Activated B cell treated with CpG ODN at 0.5 μM for 24 hours (primary cell): ENCODE measurements at places on chromosomes 2 and 18. TPM values are rescaled to one million over a fixed set of nuclear protein-coding genes. Genes with fewer than 3 reads are reported as not detected.

GRCh38 chr2:23551875-23552274 is 166.9 kb downstream of the KLHL29 start:
- H3K36me3 ChIP-seq: no peaks in the 10 kb centered on the region
- no peaks in the 10 kb centered on the region for H3K4me1 ChIP-seq
- H3K27ac ChIP-seq: no peak overlapping the region
- no peaks in the 10 kb centered on the region for H3K27me3 ChIP-seq
- no peak for DNase-seq

DNA sequence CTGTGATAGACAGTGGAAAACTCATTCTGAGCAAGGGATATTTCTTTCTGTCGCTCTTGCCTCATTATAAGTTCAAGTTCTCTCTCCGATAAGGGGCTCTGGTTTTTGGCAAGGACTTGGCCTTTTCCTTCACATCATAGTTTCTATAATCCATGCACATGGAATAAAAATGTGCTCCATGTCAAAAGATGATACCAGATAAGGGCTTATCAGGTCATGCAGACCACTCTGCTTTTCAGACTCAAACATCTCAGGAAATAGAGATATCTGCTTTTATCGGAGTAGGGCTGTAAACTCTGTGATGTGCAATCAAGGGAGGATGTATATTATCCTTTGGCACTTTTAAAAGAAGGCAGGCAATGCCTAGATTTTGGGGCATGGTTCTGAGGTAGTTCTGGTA is 45.0 kb upstream of the DARS1 start:
- no peak for DNase-seq
- H3K27me3 ChIP-seq: no peaks in the 10 kb centered on the region
- H3K4me3 ChIP-seq: no peak overlapping the region
- H3K4me1 ChIP-seq: peaks cover 12% of the 10 kb centered on the region
- H3K27ac ChIP-seq: no peak overlapping the region

DNA sequence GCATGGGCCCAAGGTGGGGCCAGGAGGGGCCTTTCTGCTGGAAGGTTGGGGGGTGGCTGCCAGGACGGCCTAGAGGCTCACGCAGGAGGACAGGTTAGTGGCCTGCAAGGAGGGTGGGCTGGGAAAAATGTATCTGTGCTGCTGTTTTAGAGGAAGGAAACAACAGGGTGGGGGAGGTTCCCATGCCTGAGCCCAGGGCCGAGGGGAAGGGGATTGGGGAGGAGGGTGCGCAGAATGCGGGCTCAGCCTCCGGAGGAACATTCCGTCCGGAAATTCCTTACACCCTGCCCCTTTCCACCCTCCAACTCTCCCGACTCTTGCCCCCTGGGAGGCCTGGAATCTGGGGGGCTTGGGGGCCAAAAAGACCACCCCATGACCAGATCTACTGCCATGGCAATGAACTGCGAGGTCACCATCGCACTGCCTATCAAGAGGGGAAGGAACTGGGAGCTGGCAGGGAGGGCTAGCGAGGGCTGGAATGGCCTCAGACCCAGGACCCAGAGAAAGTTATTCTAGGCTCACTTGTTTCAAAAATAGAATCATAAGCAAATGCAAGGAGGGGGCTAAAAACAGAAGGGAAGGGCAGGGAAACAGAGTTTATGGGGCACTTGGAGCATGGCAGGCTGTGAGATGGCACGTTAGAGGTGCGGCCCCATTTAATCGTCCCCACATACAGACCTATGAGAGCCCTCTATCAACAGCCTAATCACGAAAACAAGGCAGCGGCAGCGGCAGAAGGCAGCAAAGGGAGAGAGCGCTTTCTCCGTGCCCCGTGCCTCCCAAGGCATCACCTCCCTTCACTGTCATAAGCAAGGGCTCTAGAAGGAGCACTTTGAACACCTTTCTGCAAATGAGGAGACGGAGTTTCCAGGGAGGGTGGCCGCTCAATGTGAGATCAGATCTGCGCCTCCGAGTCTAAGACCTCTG is 90.4 kb downstream of the TNS1 start:
- H3K4me1 ChIP-seq: no peaks in the 10 kb centered on the region
- peaks cover 18% of the 10 kb centered on the region for H3K27me3 ChIP-seq
- DNase-seq: no peak

GRCh38 chr2:9310798-9311197 is 104.2 kb downstream of the ASAP2 start:
- no peaks in the 10 kb centered on the region for H3K4me1 ChIP-seq
- H3K36me3 ChIP-seq: no peaks in the 10 kb centered on the region
- no peak overlapping the region for H3K4me3 ChIP-seq
- no peak for DNase-seq
- H3K27me3 ChIP-seq: no peaks in the 10 kb centered on the region

DNA sequence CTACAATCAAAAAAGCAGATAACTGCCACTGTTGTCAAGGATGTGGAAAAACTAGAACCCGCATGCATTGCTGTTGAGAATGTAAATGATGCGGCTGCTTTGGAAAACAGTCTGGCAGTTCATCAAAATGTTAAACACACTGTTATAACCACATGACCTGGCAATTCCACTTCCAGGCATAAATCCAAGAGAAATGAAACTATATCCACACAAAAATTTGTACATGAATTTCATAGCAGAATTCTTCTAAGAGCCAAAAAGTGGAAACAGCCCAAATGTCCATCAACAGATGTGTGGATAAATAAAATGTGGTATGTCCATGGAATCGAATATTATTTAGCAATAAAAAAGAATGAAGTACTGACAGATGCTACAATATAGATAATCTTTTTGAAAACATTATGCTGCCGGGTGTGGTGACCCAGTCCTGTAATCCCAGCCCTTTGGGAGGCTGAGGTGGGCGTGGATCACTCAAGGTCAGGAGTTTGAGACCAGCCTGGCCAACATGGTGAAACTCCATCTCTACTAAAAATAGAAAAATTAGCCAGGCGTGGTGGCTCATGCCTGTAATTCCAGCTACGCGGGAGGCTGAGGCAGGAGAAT is 32.0 kb downstream of the ERCC3 start:
- no peaks in the 10 kb centered on the region for H3K4me1 ChIP-seq
- no peak for DNase-seq
- H3K27ac ChIP-seq: no peak overlapping the region
- no peak overlapping the region for H3K4me3 ChIP-seq
- H3K27me3 ChIP-seq: no peaks in the 10 kb centered on the region
- H3K36me3 ChIP-seq: peaks cover 84% of the 10 kb centered on the region

- DNase-seq: no peak
- H3K36me3 ChIP-seq: peaks cover 11% of the 10 kb centered on the region
- no peaks in the 10 kb centered on the region for H3K27me3 ChIP-seq
Observed at GRCh38 chr2:57936216-57936615, 110.4 kb upstream of the VRK2 start.

GRCh38 chr2:239327536-239328350 is 73.1 kb downstream of the HDAC4 start:
- H3K27ac ChIP-seq: no peak overlapping the region
- H3K36me3 ChIP-seq: peaks cover 14% of the 10 kb centered on the region
- peaks cover 20% of the 10 kb centered on the region for H3K4me1 ChIP-seq

DNA sequence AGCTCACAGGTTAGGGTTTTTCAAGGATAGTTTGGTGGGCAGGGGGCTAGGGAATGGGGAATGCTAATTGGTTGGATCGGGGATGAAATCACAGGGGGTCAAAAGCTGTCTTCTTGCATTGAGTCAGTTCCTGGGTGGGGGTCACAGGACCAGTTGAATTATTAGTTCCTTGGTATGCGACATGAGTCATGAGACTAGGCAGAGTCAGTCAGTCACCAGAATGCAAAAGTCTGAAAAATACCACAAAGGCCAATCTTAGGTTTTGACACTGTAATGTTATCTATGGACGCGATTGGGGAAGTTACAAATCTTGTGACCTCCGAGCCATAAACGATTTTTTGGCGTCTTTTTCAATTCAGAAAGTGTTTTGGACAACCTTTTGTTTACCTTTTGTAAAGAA is 101.2 kb downstream of the ZNF519 start:
- no peak overlapping the region for H3K27ac ChIP-seq
- DNase-seq: no peak
- peaks cover 4% of the 10 kb centered on the region for H3K27me3 ChIP-seq
- no peak overlapping the region for H3K4me3 ChIP-seq
- H3K36me3 ChIP-seq: no peaks in the 10 kb centered on the region
- no peaks in the 10 kb centered on the region for H3K4me1 ChIP-seq

DNA sequence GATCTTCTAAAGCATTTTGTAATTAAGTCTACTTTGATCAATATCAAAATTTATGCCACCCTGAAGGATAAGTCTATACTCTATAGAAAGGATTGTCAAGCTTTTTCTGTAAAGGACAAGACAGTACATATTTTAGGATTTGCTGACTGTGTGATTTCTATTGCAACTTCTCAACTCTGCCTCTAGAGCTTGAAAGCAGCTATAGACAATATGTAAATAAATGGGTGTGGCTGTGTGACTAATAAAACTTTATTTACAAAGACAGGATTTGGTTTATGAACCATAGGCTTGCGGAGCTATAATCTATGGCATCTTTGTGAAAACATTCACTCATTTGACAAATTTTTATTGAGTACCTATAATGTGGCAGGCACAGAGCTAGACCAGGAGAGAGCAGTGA is 18.4 kb downstream of the UPP2 start:
- no peaks in the 10 kb centered on the region for H3K4me1 ChIP-seq
- H3K27ac ChIP-seq: no peak overlapping the region
- H3K27me3 ChIP-seq: peaks cover 2% of the 10 kb centered on the region
- H3K4me3 ChIP-seq: no peak overlapping the region
- DNase-seq: no peak

CLEC4F gene
- total RNA-seq: not detected in 2 replicates

CGREF1 gene
- 0.17 and 0.31 TPM in 2 replicates for total RNA-seq

HAT1 gene
- total RNA-seq: 35.9 and 36.2 TPM in 2 replicates

GKN1 gene
- total RNA-seq: not detected in 2 replicates

GALNT14 gene
- 6.6 and 7.9 TPM in 2 replicates for total RNA-seq

TLX2 gene
- total RNA-seq: not detected in 2 replicates

UGT1A4 gene
- not detected in 2 replicates for total RNA-seq

COL5A2 gene
- total RNA-seq: 0.13 and 0.24 TPM in 2 replicates
